BJ (cell line): ENCODE measurements at places on chromosomes 5 and 9. TPM values are rescaled to one million over a fixed set of nuclear protein-coding genes. Genes with fewer than 3 reads are reported as not detected.

GRCh38 chr5:10853154-10853553 lies 92.1 kb upstream of the DAP start:
- no peak for DNase-seq

DNA sequence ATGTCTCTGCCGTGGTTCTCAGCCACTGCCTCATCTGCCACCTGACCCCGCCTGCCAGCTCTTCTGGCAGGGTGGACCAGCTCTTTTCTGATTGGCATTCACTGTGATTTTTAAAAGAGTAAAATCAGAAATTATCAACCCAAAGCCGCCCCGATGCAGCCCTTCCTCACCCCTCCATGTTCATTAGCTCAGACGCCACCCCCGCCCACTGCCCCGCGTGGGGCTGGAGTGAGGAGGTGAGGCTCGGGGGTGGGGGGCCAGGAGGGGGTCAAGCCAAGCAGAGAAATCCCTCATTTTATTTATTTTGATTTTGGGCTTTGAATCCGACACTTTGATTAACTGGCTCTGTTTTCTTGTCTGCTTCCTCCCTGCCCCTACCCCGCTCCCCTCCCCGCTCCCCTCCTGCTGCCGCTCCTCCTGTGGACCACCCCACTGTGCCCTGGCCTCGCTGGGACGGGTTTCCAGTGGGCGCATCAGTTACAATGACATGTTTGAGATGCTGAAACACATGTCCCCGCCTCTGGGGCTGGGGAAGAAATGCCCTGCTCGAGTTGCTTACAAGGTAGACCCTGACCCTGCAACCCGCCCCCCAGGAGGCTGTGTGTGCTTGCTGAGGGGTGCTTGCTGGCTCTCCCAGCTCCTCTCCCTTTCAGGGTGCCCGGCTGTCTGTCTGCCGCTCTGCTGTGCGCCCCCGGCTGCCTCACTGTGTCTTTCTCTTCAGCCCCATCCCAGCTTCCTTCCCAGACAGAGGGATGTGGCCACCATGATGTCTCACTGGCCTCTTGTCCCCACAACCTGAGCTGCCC lies 224.9 kb downstream of the CACNA1B start:
- no peak for DNase-seq

DNA sequence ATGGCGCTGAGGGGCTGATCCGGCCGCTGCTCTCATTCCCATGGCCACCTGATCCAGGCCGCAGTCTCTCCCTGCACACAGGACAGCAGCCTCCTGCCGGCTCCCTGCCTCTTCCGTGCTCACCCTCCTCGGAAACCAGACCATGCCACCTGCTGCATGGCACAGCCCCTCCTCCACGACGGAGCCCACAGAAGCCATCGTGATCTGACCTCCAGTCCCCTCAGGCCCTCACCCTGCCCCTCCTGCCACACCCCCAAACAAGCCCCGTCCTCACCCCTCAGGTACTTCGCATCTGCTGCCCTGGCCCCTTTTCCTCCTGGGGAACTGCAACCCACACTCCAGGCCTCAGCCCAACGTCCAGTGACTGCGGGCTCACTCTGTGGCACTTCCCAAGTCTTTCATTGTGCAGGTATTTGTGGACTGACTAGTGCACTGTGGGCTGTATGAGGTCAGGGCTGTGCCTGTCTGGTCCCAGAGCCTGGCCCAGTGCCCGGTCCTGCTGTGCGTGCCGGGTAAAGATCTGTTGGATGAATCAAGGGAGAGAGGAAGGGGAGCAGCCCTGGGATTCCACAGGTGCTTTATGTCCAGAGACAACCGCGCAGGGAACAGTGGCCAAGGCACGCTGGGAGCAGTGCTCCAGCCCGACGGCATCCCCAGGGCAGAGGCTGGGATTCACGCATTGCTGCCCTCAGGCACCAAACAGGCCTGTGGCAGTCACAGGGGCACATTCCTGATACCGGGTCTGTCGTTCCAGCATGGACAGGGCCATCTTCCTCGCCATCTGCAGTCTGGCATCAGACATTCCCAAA lies 86.1 kb downstream of the ADAMTS2 start:
- DNase-seq, result peak; percentile 97

DNA sequence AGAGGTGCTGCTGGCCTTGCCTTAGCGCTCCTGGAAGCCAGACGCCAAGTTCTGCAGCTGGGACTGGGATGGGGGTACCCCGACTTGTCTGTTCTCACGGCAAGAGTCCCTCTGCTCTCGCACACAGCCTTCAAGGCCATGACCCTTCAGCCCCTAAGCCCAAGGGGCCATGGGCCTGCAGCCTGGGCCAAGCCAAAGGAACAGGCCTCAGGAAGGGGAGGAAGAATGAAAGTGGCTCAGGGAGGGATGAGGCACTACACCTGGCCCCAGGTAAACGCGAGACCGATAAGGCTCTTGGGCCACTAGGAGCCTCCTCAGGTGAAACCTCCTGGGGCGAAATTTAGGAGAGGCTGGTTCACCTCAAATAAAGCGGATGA lies 3.9 kb downstream of the EBF1 start:
- DNase-seq, result no peak

DNA sequence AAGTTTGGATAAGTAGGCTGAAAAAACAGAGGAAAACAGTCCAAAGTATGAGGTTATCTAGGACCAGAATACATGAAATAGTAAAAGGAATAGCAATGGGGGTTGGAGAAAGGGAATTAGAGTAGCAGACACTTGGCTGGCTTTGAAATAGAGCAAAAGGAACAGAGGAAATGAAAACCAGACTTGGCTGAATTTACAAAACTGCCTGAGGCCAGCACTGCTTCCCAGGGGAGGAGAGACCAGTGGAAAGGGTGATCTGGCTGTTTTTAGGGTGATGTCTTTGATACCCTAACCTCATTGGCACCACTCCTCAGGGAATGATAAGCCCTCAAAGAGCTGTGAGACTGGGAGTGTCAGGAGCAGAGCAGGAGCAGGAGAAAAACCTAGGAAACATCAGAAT lies 413.4 kb upstream of the SLC30A5 start:
- DNase-seq, result no peak

- no peak for DNase-seq
Measured at GRCh38 chr9:109922617-109923470, 142.8 kb downstream of the PALM2AKAP2 start.

DNA sequence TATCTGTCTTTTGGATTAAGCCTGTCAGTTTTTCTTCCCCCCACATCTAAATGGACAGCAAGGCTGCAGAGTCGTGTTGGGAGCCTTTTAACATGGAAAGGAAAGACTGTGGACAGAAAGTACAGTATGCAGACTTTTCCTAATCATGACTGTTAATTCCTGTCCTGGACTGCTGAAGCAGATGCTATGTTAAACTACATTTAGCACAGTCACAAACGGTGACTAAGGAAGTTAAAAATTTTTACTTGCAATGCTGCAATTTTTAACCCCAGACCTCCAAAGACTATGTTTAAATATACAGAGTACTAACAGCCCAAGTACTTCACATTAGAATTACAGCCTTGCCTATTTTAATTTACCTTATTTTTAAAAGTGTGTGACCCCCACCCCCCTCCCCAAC lies 51.8 kb downstream of the ELAVL2 start:
- peak; percentile 25 for DNase-seq

DNA sequence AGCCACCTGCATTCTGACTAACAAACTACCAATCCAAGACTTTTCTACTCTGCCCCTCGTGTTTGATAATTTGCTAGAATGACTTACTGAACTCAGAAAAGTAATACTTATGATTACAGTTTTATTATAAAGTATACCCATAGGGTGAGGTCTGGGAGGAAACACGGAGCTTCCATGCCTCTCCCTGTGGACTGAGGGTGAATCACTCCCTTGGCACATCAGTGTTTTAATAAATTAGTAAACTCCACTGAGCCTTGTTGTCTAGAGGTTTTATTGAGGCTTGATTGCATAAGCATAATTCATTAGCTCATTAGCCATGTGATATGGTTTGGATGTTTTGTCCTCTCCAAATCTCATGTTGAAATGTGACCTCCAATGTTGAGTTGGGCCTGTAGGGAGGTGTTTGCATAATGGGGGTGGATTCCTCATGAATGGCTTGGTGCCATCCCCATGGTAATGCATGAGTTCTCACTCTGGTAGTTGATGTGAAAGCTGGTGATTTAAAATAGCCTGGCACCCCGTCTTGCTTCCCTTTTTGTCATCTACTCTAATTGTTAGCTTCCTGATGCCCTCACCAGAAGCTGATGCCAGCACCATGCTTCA lies 233.6 kb upstream of the TRPC7 start:
- DNase-seq, result no peak

ESM1 gene
- polyA plus RNA-seq, result 2.4 and 2.8 TPM in 2 replicates

SDHA gene
- 74.9 and 112 TPM in 2 replicates for polyA plus RNA-seq

CTNND2 gene
- polyA plus RNA-seq, result not detected in 2 replicates

FOXD4 gene
- 0.12 and 0.17 TPM in 2 replicates for polyA plus RNA-seq

GAPT gene
- polyA plus RNA-seq, result not detected in 2 replicates
